Mesenteric fat pad (tissue), 1 donor: ENCODE measurements at places on chromosomes 6 and 20.

DNA sequence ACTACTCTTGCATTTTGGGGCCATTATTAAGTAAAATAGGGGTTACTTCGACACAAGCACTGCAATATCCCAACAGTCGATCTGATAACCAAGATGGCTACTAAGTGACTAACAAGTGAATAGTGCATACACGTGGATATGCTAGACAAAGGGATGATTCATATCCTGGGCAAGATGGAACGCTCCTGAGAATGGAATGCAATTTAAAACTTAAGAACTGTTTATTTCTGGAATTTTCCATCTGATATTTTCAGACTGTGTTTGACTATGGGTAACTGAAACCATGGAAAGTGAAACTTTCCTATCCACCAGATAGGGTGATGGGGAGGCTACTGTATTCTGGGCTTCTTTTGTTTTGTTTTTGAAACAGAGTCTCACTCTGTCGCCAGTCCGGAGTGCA, 66.5 kb downstream of the ILRUN start:
- DNase-seq, result no peak

GRCh38 chr20:64130876-64131275, 23.5 kb upstream of the NPBWR2 start:
- DNase-seq, result peak; percentile 43

GRCh38 chr20:45416917-45417316, 976 bp downstream of the PIGT start:
- no peak for DNase-seq

DNA sequence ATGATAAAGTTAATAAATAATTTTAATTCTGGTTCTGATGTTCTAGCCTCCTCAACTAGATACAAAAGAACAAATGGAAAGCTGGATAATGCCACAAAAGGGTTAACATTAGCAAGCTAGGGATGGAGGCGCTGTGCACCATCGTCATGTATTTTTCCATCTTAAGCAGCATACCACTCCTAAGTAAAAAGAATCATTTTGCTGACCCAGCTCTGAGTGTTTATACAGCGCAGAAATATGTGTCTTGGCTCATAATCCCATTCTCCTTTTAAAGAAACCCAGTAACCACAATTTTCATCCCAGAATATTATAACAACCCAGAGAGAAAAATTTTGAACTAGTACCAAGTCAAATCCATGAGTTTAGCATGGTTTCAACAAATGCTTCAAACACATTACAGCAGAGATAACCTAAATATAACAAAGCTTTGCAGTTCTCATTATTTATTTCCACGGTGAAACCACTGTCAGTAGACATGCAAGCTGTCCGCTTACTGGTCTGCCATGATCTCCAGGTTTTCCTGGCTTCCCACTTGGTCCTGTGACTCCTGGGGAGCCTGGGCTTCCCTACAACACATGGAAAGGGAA, 111.1 kb downstream of the COL12A1 start:
- DNase-seq, result no peak

- no peak for DNase-seq
Observed at GRCh38 chr6:158910484-158911440, 89.2 kb downstream of the RSPH3 start.
